ENCODE measurements at places on chromosomes 2 and 18.

GRCh38 chr18:12659904-12660605 lies 2.1 kb upstream of the SPIRE1 start:
- no peak for DNase-seq

- no peak for DNase-seq
Measured at GRCh38 chr2:234841321-234842015, 110.3 kb upstream of the SH3BP4 start.

DNA sequence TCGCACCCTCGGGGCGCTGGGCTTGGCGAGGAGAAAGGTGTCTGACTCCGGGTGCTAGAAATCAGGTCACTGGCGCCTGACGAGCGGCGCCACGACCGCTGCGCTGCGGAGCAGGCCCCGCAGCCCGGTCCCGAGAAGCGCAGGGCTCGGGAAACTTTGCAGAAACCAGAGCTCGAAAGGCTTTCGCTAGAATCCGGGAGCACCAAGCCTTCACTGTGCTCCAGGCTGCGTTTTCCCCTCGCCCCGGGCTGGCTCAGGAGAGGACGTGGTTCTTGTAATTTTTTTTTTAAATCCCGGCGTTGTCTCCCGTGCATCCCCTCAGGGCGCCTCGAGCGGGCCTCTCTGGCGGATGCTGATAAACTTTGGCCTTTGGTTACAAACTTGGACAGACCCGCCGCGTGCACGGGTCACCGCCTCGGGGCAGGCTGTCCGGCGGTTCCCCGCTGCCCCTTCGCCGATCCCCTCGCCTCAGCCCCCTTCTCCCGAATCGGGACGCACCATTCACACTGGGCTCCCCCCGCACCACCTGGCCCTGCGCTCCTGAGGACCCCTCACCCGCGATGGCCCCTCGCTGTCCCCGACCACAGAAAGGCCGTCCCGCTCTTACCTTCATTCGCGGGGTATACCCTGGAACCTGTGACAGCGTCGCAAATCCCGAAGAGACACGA lies 419 bp downstream of the EPHA4 start:
- no peak for DNase-seq

GRCh38 chr2:100394111-100394641 lies 23.3 kb downstream of the CHST10 start:
- DNase-seq: no peak

DNA sequence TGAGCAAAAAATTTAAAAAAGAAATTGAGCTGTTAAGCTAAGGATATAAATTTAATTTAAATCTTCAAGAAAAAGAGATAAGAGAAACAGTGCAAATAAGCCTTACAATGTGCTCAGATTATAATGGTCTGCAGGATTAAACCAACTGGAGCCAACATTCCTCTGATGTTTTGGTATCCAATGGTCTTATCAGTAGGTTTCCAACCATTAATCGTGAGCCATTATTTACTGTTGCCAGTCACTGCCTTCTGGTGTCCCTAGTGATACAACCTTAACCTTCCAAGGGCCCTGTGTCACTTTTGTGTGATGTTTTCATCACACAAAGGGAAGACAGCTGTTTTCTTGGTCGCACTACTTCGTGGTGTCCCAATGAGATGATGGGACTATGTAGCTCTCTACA lies 134.5 kb upstream of the CTAGE1 start:
- DNase-seq: no peak

DNA sequence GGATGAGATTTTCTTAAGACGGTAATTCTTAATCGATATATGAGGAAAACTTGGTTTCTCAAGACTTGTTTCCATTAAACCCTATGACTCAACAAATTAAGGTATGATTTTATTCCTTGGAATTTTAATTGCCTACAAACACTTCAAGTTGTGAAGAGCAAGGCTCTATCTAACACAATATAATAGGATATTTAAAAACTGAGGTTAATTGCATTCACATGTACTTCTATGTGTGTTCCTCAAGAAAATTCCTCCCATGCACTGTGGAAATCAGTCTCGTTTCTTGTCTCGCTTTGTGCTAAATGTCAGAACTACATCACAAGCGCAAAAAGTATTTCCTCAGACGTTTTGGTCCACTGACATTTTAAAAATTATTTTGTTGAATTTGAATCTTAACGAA lies 109.6 kb upstream of the UNC80 start:
- no peak for DNase-seq

- no peak for DNase-seq
Measured at GRCh38 chr18:6366776-6367175, 47.9 kb downstream of the L3MBTL4 start.

- DNase-seq: no peak
Measured at GRCh38 chr2:48983551-48983950, 170.8 kb downstream of the FSHR start.

DNA sequence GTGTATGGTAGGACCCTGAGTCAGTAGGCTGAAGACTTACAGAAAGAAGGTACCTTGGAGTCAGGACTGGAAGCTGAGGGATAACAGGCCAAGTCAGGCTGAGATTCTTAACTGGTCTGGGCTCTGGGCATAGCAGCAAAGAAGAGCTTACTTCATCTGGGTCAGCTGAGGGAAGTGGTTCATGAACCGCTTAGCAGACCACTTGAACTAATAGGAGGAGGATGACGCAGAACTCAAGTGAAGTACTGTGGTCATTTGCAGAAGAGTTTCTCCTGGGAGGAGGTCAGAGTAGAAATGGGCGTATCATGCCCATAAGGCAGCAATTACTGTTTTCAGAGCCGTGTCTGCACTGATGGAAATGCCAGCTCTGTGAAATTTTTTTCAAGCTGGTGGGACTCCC lies 164.5 kb downstream of the LCLAT1 start:
- DNase-seq: no peak

DNA sequence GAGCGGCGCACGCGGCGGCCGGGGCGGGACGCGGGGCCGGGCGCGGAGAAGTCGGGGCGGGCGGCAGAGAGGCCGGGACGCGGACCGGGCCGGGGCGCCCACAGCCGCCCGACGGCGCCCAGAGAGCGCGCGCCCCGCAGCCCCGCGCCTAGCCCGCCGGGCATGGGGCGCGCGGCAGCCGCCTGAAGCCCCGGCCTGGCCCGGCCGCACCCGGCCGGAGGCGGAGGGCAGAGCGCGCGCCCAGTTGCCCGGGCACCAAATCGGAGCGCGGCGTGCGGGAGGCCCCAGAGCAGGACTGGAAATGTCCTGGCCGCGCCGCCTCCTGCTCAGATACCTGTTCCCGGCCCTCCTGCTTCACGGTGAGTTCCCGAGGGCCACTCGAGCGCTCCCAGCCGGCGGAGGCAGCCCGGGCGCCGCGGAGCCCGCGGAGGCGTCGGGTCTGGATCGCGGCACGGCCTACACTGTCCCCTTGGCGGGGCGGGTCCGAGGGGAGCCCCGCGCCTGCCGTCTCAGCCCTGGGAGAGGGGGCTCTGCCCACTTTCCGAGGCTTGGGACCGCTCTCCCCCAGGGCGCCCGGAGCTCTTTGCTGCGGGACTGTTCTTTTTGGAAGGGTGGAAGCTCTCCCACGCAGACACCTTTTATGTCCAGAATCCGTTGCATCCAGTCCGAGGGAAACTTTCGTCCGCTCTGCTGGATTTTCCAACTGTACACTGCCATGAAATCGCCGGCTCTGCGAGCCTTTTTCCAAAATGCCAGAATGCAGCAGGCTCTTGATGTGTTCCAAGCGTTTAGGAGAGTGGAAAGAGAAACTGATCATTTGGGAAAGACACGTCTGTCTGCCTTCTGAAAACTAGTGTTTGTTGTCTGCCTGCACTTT lies 484 bp downstream of the APCDD1 start:
- no peak for DNase-seq

GRCh38 chr2:197398913-197399312 lies 35.9 kb downstream of the SF3B1 start:
- no peak for DNase-seq

GRCh38 chr2:176160251-176160985 lies 3.3 kb downstream of the HOXD3 start:
- no peak for DNase-seq

GRCh38 chr2:143607231-143608062 lies 478.2 kb downstream of the ARHGAP15 start:
- no peak for DNase-seq

- DNase-seq: no peak
Measured at GRCh38 chr2:238286095-238286494, 2.3 kb downstream of the PER2 start.

GRCh38 chr2:88845772-88846661 lies 154.5 kb downstream of the RPIA start:
- DNase-seq: no peak

- DNase-seq: no peak
Measured at GRCh38 chr18:75828379-75828778, 400.9 kb upstream of the SMIM21 start.

- DNase-seq: no peak
Measured at GRCh38 chr2:83221258-83221657, 1237.8 kb downstream of the SUCLG1 start.

DNA sequence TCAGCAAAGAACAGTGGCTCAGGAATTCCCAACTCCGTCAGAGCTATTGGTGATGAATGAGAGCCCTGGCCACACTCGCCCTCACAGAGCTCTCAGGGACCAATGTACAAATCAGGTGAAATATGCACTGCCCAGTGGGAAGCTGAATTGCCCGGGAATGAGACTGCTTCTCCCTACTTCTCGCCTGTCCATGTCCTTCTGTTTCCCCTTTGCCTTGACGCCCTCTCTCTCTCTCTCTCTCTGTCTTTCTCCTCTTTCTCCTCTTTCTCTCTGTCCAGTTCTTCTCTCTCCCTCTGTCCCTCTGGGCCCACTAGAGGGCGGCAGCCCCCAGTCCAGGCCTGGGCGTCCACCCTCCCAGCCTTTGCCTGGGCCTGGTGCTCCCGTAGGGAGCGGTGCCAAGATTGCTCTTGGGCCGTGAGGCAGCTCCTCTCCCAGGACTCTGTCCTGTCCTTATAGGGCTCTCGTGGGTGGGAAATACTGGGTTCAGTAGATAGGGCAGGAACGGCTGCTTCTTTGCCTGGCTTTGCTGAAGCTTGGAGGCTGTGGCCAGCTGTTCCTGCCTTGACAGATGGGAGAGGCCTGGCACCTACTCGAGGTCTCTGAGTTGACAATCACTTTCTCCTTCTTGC lies 28.4 kb upstream of the PUM2 start:
- no peak for DNase-seq

GRCh38 chr2:119126650-119127049 lies 31.9 kb downstream of the C1QL2 start:
- peak; percentile 10 for DNase-seq

DNA sequence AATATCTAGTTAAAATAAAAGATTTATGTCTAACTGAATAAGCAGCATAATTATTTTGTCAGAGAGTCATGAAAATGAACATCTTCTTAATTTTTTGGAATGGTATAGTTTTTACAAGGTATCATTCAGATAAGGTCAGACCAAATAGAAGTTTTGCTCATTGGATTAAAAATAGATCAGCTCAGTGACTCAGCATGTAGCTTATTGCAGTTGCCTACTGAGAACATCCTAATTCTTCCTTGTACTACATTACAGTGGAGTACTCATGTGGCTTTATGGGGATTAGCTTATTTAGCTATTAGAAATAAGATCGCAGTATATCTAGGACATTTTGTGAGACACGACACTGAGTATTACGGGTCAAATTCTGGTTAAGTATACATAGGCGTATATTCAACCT lies 38.2 kb upstream of the PPM1B start:
- DNase-seq: no peak

GRCh38 chr2:64204703-64205102 lies 60.5 kb upstream of the PELI1 start:
- no peak for DNase-seq

- no peak for DNase-seq
Measured at GRCh38 chr2:188114014-188114413, 177.7 kb upstream of the GULP1 start.

- no peak for DNase-seq
Measured at GRCh38 chr2:241461693-241462677, 46.4 kb downstream of the STK25 start.

DNA sequence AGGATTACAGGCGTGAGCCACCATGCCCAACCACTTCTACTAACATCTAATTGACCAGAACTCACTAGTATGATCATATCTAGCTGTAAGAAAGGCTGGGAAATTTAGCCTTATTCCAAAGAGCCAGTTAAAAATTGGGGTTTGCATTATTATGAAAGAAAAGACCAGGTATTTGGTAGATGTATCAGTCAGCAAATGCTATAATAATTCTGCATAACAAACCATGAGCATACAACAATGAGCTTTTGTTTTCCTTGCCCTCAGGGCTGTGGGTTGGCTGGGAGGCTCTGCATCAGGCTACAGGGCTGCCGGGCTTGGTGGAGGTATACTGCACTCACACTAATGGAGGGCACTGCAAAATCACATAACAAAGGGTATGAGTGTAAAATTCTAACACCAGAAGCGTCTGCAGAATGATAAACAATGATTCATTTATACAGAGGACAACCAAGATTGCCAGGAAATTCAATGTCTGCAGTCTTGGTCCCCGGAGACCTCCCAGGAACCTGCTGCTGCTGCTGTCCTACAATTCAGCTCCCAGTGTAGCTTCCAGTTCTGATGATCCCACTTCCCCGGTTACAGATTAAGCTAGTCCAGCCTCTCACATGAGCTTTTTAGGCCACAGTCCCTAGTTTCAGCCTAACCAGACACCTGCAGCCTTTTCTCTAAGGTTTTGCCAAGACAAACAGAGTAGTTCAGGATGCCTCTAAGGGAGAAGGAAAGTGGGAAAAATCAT lies 32.2 kb upstream of the ST3GAL5 start:
- no peak for DNase-seq

DNA sequence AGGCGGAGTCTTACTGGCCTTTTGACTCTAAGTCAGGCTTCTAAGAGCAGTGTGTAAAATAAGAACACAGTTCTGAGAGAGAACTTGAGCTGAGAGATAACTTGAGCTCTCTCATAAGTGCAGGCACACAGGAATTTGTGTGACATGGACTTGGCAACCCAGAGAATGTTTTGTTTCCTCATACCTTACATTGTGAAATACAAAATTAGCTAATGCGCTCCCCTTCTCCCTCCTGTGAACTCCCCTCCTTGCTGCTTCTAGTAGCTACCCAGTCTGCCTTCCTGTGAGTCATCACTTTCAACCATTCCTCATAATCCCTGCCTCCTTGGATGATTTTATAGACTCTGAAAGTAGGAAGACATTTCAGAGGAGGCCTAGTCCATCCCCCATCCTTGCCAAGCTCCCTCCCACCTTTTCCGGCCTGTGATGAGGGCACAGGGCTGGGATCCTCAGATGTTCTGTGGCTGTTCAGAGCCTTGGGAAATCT lies 22.6 kb downstream of the FER1L5 start:
- DNase-seq: no peak

- DNase-seq: no peak
Measured at GRCh38 chr2:217998926-217999594, 3.7 kb downstream of the TNS1 start.

- no peak for DNase-seq
Measured at GRCh38 chr2:20525041-20526035, 78.5 kb downstream of the RHOB start.

DNA sequence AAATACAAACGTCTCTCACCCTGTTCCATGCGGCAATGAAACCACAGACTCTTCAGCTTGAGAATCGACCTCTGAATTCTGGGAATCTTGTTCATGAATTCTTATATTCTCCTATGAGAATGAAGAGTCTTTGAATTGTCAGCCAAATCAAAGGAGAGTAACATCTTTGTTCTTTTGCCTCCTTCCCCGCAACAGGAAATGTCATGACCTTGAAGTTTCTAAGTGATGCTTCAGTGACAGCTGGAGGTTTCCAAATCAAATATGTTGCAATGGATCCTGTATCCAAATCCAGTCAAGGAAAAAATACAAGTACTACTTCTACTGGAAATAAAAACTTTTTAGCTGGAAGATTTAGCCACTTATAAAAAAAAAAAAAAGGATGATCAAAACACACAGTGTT lies 21.8 kb downstream of the TNFAIP6 start:
- no peak for DNase-seq

GRCh38 chr18:62558015-62558663 lies 35.3 kb downstream of the ZCCHC2 start:
- no peak for DNase-seq
